Activated naive CD4-positive, alpha-beta T cell (primary cell): ENCODE measurements at places on chromosomes 4 and X.
A peak's percentile ranks its signal among the peaks of the same experiment; 100 is the strongest.

DNA sequence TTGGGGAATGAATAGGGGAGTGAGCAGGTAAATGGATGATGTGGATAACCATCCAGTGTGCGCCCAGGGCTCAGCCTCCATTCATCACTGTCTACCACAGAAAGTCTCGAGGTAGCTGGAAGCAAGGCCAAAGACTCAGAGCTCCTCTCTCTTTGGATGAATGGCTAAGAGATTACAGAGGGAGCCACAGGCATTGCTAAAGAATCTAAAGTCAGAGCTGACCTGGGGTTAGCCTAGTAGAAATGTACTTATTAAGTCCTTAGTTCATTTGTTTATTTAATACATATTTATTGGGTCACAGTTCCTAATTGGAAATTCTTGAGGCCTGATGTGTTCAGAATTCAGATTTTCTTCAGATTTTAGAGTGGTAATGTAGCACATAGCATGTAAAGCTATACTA is 88.7 kb upstream of the HPF1 start:
- no peak for DNase-seq

GRCh38 chr4:47410271-47410670 is 53.2 kb downstream of the COMMD8 start:
- no peak for DNase-seq

DNA sequence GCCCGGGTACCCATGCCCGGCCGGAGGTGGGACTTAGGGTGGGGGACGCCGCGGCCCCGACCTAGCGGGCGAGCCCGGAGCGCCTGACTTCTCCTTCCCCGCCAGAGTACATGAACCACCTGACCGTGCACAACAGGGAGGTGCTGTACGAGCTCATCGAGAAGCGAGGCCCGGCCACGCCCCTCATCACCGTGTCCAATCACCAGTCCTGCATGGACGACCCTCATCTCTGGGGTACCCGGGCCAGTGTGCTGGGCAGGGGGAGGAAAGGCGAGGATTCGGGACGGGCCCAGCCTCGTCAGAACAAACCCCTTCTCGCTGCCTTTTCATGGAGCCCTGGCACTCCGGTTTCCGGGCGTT is 622 bp downstream of the TAFAZZIN start:
- peak; percentile 26 for DNase-seq

DNA sequence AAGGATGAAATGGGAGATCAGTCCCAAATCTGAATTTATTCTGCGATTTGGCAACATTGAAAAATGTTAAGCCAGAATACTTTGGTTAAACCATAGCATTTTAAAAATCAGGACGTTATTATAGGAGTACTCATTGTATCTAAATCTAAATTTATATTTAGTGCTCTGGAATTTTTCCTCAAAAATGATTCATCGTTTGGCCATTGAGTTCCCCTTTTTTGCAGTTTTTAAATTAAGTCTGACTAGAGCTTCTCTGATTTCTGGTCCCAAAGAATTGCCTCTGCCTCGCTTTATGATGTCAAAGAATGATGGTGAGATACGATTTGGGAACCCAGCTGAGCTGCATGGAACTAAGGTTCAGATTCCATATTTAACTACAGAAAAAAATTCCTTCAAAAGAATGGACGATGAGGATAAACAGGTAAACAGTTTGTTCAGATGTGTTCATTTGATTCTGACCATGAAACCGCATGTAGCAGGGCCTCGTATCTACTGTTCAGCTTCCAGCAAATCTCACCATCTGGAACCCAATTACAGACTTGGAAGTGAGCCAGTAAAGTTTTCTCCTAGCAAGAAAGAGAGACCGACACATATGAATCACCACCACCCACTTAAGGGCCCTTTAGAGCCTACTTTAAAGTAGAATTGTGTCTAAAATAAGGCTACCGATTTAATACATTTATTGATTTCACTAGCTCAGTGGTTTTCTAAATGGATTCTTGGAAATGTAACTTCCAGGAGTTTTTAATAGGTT is 75.6 kb downstream of the REPS2 start:
- no peak for DNase-seq

DNA sequence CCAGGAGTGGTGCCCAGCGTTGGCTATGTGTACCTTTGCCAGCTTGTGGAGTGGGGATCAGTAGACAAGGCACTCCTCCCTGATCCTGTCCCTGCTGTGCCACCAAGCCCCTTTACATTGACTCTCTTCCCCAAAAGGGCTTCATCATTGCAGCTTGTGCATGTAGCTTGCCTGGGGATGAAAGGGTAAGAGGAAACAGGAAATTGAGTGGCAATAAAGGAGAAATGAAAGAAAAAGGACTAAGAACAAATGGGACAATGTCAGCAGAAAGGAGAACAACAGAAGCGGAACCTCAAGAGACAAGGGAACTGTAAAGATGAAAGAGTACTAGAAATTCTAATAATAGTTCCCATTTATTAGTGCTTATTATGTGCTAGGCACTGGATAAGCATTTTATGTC is 8.7 kb upstream of the IL13RA1 start:
- no peak for DNase-seq
